Epithelial cell of esophagus (primary cell): ENCODE measurements at places on chromosomes 6 and 20.
A peak's percentile ranks its signal among the peaks of the same experiment; 100 is the strongest.

GRCh38 chr20:37584238-37584807, 56.6 kb upstream of the BLCAP start:
- DNase-seq: no peak

GRCh38 chr6:116090251-116090650, 10.4 kb upstream of the NT5DC1 start:
- DNase-seq: no peak

GRCh38 chr6:7051780-7052442, 55.9 kb upstream of the RREB1 start:
- no peak for DNase-seq

DNA sequence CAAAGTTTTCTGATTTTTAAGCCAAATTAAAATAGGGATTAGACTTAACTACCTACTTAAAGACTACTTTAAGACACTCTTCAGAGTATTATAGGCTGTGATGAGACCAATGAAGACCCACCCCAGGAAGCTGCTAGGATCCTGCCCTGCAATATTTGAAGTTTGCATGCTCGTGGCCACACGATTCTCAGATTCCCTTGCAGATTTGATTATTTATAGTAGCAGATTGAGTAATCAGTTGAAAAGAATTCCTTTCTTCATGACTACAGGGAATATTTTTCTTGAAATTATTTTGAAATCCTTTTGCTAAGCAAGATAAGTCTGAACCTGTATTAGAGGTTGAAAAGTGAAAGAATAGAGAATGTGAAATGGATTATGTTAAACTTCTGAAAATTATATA, 122.3 kb downstream of the B3GAT2 start:
- peak; percentile 29 for DNase-seq

DNA sequence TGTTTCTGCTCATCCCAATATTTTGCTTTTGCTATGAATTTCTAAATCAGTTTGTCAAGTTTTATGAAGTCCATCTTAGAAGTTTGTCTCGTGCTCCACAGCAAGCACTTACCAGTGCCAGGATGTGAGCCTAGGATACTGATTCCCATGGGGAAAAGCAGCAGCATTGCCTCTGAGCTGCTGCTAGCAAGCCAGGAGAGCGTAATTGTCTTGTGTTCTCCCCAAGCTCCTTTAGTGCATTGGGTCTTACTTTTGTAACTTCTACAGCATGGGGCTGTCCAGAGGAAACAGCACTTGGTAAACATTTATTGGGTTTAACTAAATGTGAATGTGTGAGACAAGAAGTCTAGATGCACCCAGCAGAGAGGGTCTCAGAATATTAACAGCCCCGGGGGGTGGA, 76.1 kb downstream of the RNF182 start:
- no peak for DNase-seq

DNA sequence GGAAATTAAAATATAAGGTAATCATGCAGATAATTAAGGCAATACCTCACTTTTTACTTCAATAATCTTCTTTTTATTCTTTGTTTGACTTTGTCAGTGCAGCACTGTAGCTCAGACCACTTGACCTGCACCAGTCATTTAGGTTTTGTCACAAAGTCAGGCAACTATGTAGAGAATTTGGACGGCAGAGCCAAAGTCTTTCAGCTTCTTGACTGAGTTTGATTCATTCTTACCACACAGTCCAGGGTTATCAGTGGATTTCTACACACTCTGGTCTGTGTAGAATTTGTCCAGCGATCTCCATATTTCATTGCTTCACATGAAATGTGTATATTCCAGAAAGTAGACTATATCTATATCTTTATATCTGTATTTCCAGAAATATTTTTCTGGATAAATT, 107.3 kb downstream of the TFAP2B start:
- DNase-seq: no peak

- DNase-seq: no peak
These were observed 104.1 kb upstream of the AKIRIN2 start for GRCh38 chr6:87806099-87806498.
